A549 treated with CORT108297 at 1 μM for 4 hours (cell line): ENCODE measurements at places on chromosomes 2 and 18. TPM values are rescaled to one million over a fixed set of nuclear protein-coding genes. Genes with fewer than 3 reads are reported as not detected.

Gene IMPACT
- 10.5 to 14.3 TPM (median 11.9 TPM) in 5 replicates for total RNA-seq

Gene REL
- 1.7 to 3.6 TPM (median 2.6 TPM) in 5 replicates for total RNA-seq

Gene MYL1
- total RNA-seq, result not detected in 5 replicates

Gene KCNE4
- total RNA-seq, result 0.66 to 0.90 TPM (median 0.83 TPM) in 5 replicates

Gene HOXD8
- total RNA-seq, result 4.6 to 6.1 TPM (median 5.4 TPM) in 5 replicates

Gene NHEJ1
- total RNA-seq, result 13.7 to 15.4 TPM (median 14.9 TPM) in 5 replicates
